T-helper 2 cell (primary cell): ENCODE measurements at places on chromosomes 2 and 18.

DNA sequence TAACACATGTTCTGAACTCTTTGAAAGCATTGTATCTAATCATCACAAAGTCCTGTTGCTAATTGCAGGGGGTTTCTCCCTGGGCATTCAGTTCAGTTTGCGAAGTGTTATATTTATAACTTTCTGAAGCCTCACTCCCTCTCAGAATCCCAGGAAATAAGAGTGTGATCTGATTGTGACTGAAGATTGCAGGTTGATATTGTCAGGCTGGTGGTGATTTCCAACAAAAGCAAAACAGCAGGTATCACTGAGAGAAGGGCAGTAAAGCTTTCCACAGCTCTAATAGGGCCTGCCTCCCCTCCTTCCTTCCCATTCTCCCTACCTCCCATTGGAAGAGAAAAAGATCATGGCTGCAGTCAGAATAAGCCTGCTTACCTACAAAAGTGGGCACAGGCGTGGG lies 466.7 kb upstream of the FSHR start:
- DNase-seq = no peak

- no peak for DNase-seq
Measured at GRCh38 chr2:794554-795241, 117.5 kb upstream of the TMEM18 start.

- DNase-seq = peak; percentile 87
Measured at GRCh38 chr2:212777020-212777491, 238.5 kb upstream of the ERBB4 start.

GRCh38 chr18:68733707-68734106 lies 18.8 kb upstream of the TMX3 start:
- no peak for DNase-seq

- no peak for DNase-seq
Measured at GRCh38 chr18:80037869-80038630, 3.8 kb downstream of the RBFA start.
